SIG-M5 (cell line): ENCODE measurements at places on chromosomes 7 and 10.

DNA sequence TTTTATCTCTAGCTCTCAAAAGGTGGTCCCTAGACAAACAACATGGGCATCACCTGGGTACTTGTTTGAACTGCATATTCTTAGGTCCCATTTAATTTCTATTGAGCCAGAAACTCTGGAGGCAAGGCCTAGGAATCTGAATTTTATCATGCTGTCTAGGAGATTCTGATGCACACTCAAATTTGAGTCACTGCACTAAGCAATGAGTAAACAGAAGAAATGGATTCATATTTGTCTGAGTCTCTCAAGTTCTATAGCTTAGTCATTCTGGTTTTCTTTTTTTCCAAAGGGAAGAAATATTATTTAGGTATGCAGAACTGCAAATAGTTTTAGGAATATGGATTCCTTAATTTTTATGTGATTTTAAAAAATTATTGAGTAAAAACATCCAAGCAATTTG lies 185.5 kb downstream of the SEMA3A start:
- DNase-seq: no peak

DNA sequence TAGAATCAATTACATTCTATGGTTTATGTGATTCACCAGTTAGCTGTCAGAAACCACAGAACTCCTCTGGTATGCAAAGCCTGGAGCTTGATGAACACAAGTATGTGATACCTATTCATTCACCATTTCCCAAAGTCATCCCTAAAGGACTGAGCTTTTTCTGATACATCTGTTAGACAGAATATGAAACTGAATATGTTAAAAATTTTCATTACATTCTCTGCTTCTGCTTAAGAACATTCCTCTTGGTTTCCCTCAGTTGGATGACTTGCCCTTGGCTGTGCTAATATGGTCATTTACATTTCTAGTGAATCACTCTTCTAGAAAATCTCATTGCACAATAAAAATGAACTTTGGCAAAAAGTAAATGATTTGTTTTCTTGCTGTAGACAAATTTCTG lies 10.8 kb upstream of the PON1 start:
- no peak for DNase-seq

GRCh38 chr7:94561841-94562514 lies 52.4 kb downstream of the CASD1 start:
- DNase-seq: no peak

DNA sequence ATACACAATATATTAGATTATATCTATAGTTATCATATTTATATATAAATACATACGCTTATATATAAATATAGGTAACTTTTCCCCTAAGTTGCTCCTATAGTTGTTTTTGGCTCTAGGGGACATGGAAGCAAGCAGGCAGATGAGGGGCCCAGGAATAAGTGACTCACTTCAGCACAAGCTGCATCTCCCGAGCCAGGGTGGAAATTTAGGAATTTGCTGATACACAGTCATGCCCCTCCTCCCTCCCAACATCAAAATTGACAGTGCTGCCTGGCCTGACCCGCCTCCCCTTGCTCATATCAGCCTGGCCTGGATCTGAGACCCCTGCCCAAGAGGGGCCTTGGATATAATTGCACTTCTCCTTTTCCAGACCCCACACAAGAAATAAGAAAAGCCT lies 33.8 kb downstream of the MKI67 start:
- DNase-seq: no peak

DNA sequence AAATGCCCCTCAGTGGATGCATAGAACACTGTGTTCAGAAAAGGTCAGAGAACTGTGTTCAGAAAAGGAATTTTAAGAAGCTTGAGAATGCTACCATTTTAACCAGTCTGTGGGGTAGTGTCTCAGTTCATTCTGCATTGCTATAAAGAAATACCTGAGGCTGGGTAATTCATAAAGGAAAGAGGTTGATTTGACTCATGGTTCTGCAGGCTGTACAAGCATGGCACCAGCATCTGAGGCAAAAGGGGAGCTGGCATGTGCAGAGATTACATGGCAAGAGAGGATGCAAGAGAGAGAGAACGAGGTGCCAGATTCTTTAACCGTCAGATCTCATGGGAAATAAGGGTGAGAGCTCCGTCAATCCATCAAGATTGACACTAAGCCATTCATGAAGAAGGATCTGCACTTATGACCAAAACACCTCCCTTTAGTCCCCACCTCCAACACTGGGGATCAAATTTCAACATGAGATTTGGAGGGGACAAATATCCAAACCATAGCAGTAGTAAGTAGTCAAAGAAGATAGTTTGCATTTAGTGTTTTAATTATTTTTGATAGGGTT lies 119.8 kb downstream of the FAM107B start:
- no peak for DNase-seq

DNA sequence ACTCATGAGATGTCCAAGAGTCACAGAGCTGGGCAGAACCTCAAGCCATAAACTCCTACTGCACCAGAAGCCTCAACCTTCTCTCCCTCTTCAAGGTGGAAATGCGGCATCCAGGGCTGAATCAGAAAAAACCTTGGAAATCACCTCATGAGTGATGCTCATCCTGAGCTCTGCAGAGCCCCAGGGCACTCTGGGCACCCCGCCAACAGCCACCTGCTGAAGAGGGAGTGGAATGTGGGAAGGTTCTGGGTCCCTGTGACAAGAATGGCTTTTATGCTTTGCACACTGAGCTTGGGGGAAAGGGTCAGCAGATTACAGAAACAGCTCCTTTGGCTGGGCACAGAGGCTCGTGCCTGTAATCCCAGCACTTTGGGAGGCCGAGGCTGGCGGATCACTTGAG lies 18.8 kb downstream of the NUDT1 start:
- no peak for DNase-seq

DNA sequence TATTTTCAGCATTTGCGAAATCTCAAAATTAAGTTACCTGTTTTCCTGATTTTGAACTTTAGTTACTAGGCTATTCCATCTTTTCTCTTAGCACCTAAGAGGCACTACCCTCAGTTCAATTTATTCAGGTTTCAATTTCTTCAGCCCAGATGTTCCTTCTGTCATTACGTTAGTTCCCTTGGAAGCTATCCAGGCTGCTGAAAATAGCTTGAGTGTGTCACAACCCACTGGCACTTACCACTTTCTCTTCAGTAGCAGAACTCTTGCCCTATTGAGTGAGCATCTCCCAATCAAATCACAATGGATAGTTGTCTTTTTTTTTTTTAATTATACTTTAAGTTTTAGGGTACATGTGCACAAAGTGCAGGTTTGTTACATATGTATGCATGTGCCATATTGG lies 332.7 kb upstream of the LRGUK start:
- no peak for DNase-seq

GRCh38 chr7:74129887-74130286 lies 44.3 kb upstream of the EIF4H start:
- DNase-seq: no peak

DNA sequence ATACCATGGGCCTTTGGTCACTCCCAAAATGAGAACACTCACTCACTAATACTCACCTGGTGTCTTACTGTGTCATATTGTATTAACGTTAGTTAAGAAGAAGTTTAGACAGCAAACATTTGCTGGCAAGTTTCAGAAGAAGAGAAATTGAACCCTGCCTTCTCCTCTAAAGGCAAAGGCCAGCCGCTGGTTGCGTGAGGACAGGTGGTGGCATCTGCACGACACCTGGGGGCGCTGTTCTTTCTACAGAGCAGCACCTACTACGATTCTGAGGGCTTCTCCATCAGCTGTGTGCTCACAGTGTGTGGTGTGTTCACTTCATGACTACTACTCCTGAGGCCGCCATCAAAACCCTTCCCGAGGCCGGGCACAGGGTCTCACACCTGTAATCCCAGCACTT lies 17.9 kb upstream of the CLEC2L start:
- no peak for DNase-seq
